ENCODE measurements at places on chromosomes 16 and 17.

GRCh38 chr16:53991754-53992378 lies 287.9 kb downstream of the FTO start:
- peak; percentile 18 for DNase-seq

GRCh38 chr16:51763072-51763661 lies 612.1 kb upstream of the SALL1 start:
- peak; percentile 19 for DNase-seq

DNA sequence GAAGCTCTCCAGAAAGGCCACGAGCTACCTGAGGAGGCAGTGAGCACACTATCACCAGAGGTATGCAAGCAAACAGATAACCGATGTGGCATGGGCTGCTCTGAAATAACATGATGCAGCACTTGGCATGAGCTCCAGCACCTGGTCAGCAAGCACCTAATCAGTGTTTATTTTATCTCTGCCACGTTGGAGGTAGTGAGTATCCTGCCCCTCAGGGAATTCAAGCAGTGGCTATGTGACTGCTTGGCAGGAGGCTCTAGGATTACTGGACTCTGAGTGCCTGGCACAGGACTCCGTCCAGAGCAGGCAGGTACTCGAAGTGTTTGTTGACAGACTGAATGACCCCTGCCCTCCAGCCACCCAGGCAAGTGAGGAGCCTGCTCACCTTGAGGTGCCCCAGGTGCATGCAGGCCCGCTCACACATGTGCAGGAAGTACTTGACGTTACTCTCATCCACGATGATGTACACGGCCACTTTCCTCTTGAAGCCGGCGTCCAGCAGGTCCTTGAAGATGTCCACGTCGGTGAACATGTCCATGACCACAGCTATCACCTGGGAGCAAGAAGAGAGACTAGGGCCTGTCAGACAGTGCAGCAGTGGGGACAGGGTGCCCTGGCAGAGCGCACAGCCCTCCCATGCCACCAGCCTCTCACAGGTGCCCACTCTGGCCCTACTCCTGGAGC lies 16.6 kb downstream of the FAM83G start:
- no peak for DNase-seq

- no peak for DNase-seq
Observed at GRCh38 chr17:51803161-51803560, 355.4 kb downstream of the CA10 start.

DNA sequence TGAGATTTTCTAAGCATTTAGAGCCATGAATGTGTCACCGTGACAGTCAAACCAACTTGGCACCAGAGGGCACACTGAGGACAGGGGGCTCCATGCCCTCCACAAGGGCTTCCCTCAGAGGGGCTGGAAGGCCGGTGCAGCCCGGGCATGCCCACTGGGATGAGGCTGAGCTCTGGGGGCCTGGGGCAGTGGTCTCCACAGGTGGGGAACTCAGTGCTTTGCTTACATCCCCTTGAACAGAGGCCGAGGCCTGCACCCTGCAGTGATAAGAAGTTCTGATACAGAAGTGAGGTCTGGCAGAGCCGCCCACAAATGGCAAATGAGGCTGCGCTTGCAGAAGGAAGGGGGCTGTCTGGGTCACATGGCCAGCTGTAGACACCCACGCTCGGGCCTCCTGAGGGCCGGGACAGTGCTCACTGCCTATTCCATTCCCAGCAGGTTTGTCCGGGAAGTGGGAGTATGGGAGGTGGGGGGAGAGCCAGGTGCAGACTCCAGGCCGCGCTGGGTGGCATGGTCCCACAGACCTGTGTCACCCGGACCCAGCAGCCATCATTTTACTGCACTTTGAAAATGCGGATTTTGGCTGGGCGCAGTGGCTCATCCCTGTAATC lies 116.8 kb upstream of the CREBBP start:
- no peak for DNase-seq

GRCh38 chr17:82989881-82990280 lies 89.5 kb upstream of the METRNL start:
- DNase-seq, result no peak

DNA sequence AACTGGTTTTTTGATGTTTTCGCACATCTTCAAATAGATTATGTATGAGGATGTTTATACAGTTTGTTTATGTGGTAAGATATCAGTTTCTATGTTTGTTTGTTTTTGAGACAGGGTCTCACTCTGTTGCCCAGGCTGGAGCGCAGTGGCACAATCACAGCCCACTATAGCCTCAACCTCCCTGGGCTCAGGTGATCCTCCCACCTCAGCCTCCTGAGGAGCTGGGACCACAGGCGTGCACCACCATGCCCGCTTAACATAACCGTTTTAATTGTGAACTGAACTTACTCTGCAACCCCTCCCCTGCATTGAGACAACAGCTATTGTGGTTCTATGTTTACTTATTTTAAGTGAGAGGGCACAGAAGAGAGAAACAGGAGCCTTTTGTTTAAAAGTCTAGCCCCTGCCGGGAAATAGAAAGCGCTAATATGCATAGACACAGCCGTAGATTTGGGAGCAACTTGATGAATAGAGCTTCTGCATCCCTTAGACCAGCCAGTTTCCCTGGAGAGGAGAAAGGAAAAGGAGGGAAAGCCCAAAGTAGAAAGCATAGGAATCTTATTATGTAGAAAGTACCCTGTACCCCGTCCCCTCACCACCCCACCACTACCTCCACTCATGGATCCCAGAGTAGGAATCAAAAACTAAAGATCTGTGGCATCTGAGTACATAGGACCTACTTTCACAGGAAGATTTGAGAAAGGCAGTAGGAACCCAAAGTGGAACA lies 19.6 kb upstream of the APPBP2 start:
- no peak for DNase-seq

DNA sequence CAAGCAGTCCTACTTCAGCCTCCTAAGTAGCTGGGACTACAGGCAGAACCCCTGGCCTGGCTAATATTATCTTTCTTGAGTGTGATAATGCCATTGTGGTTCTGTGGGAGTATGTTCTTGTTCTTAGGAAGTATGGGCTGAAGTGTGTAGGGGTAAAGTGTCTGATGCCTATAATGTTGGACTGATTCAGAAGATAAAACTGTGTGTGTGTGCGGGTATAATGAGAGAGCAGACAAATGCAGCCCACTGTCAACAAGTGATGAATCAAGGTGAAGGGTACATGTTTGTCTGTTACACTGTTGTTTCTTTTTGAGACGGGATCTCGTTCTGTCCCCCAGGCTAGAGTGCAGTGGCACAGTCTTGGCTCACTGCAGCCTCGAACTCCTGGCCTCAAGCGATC lies 127.5 kb downstream of the CLEC16A start:
- no peak for DNase-seq

GRCh38 chr17:32820440-32820839 lies 56.5 kb downstream of the MYO1D start:
- no peak for DNase-seq

- no peak for DNase-seq
Observed at GRCh38 chr16:30473231-30474073, 910 bp downstream of the ITGAL start.

DNA sequence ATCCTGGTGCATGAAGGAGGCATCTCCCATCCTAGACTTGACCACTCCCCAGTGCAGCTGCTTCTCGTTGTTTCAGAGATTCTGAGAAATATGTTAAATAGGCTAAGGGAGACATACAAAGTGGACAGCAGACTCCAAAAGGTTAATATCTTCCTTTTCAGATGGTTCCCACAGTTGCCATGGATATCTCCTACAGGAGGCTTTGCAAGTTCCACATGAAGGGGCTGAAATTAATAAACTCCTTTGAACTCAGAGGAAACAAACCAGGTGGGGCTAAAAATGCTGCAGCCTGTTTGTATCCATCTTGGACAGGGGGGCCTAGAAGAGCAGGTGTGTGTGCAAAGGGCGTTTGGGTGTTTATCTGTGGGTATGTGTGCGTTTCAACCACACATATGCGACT lies 257.4 kb upstream of the XYLT1 start:
- no peak for DNase-seq

DNA sequence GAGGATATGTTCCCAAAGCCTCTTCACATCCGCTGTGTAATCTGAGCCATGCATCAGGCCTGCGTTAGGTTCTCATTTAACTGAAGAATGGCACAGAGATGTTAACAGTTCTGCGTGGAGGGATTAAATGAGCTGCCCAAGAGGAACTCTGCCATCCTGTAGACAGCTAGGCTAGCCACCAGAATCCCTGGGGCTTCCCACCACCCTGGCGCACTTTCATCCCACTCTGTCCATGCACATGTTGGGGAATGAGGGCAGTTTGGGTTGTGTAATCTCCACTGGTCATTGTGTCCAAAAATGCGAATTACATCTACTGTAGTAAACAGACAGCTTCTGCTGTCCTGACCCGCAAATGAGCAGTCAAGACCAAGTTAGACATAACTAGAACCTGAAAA lies 1.0 kb upstream of the GLG1 start:
- no peak for DNase-seq

DNA sequence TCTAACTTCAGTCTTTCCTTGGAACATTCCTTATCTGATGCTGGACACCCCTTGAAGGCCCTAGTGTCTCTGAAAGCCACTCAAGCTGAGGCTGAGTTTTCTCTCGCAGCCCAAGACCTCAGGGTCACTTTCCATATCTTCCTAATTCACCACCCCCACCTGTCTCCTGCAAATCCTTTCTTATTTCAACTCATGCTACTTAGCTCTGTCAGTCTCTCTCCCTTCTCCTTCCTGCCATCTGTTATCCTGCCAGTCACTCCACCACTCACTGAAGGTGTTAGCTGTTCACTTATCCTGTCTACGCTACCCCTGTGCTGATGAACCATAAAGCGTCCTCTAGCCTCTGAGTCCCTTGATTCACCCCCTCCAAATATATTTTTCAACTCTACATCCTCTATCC lies 143.9 kb upstream of the SHISA6 start:
- no peak for DNase-seq

DNA sequence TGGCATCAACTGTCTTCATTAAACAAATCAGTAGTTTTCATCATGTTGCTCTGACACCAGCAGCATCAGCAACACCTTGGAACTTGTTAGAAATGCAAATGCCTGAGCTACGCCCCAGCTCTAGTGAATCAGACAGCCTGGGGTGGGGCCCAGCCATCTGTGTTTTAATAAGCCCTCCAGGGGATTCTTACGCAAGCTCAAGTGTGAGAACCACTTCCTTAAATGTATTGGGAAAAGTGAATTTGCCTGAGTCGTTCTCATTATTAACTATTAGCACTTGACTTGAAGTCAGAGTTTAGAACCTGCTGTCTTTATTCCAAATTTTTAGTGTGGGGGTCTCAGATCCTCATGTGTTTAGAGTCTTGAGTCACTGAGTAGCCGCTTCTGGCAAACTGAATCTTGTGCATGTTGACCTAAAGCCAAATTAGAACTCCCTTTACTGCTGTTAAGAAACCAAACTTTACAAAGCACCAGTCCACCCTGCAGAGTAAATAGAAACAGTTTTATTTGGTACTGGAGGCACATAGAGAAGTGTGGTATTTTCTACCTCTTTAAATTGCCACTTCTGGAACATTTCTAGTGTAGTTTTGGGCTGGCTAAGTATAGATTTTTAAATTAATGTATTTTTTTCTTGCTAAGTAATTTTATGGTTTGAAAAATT lies 137.4 kb upstream of the COX10 start:
- DNase-seq, result no peak

GRCh38 chr17:77579682-77580081 lies 378.8 kb upstream of the TNRC6C start:
- no peak for DNase-seq

- DNase-seq, result no peak
Observed at GRCh38 chr17:48542114-48542656, 2.7 kb downstream of the HOXB2 start.

- no peak for DNase-seq
Observed at GRCh38 chr16:21593530-21594289, 5.7 kb upstream of the METTL9 start.

DNA sequence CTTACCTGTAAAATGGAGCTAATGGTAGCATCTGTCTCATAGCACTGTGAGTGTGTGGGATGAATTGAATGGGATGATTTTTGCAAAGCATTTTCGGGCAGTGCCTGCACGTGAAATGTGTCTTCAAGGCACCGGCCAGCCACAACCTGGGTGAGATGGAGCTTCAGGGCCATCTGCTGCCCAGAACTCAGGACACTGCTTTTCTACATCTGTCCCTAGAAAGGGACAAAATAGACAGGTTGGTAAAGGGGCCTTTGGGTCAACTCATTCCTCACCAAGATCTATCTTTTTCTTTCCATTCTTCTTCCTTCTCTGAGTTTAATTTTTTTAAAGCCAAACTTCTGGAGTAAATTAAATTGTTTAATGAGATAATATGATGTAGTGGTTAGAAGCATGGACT lies 106.5 kb downstream of the UTP18 start:
- DNase-seq, result no peak

- DNase-seq, result peak; percentile 28
Observed at GRCh38 chr16:84699712-84700445, at the start of gene USP10. TSS of gene USP10 (plus strand) at chr16:84700000. CDS start at chr16:84700091, 91 bp downstream.

DNA sequence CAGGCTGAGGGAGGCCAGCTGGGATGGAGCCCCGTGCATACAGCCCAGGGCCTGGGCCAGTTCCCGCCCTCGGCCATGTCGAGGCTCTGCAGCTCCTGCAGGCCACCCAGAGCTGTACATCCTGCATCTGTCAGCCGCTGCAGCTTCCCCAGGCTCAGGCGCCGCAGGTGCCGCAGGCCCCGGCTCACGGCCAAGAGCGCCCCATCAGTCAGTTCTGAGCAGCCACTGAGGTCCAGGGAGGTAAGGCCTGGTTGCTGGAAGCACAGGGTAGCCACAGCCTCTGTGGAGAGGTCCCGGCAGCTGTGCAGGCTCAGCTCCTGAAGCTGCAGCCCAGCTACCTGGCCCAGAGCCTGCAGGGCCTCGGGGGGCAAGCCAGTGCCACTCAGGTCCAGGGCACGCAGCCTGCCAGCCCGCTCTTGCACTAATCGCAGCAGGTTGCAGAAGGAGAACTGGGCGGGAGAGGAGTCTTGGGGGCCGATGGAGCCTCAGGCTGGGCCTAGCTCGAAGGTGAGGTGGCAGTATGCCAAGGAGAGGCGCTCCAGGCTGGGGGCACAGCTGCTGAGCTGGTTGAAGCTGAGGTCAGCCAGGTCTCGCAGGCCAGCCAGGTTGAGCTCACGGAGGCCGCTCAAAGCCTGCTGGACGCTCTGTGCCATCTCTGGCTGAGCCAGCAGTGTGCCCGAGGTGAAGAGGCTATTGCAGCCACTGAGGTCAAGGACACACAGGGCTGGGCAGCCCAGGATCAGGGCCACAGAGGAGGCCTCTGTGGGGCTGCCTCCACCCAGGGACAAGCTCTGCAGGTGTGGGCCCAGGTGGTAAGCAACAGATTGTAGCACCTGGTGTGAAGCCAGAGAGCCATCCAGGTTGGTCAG lies 11.4 kb downstream of the ELMO3 start:
- DNase-seq, result no peak

- no peak for DNase-seq
Observed at GRCh38 chr16:82091241-82091640, 56.2 kb downstream of the HSD17B2 start.

Measured in kidney epithelial cell (primary cell).